H7 (cell line): ENCODE measurements at places on chromosomes 7 and 10. TPM values are rescaled to one million over a fixed set of nuclear protein-coding genes. Genes with fewer than 3 reads are reported as not detected.

Gene SPDYE8
- not detected in 2 replicates for total RNA-seq

Gene PNLIPRP2
- not detected in 2 replicates for total RNA-seq

Gene PTPN20
- not detected in 2 replicates for total RNA-seq

Gene PNLIPRP3
- not detected in 2 replicates for total RNA-seq

DNA sequence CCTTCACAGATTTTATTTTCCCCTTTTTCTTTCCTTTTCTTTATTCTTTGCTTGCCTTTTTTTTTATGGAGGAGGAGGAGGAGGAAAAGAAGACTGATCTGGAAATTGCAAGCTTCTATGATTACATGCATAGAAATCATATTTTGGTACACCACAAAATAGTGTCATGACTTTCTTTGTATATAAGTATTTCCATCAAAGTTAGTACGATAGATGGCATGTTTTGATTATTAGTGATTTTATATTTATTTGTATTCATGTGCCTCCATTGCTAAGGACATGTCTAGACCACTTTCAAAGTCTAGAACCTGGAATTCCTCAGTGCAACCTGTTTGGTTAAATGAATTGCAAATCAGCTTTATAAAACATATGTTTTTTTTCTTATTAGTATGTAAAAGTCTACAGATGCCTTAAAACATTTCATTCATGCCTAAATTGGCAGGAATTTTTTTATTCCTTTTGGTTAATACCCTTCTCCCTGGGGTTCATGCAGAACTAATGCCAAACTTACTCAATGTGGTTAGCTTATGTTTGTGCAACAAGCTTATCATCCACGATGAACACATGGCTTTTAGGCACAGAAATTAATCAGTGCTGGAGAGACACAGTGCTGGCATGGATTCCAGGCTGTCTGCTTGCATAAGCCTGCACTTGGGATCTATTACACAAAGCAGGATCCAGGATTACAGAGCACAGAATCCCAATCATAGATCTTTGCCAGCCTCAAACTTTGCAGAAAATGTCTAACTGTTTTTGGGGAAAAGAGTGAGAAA lies 213.1 kb downstream of the CHRM2 start:
- no peak for DNase-seq

GRCh38 chr7:111833466-111833865 lies 271.2 kb upstream of the IMMP2L start:
- no peak for DNase-seq

- DNase-seq, result no peak
Observed at GRCh38 chr7:144771927-144772326, 63.9 kb downstream of the TPK1 start.

DNA sequence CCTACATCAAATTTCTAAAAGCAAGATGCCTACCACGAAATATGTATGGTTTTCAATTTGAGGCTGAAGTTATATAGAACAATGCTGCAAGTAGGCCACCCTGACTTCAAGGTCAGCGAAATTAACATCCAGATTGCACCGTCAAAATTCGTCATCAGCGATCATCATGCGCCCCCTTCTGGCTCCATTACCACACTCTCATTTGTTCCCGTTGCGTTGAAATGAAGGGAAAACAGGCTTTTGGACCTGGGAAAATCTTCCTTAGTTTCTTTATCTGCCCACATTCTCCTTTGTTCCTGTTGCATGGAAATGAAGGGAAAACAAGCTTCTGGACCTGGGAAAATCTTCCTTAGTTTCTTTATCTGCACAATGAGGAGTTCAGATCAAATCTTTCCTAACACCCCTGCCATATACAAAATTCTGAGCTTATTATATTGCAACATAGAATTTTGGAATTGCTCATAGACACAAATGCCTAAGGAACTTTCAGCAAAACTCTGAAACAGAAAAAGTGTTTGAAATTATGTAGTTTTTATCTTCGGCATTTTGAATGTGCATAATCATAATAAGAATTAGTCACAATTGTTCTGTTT lies 98.2 kb upstream of the PRKCQ start:
- DNase-seq, result peak; percentile 41
